SJSA1 (cell line): ENCODE measurements at places on chromosomes 2 and 18. TPM values are rescaled to one million over a fixed set of nuclear protein-coding genes. Genes with fewer than 3 reads are reported as not detected.

SERPINB7 gene
- 5.8 and 8.5 TPM in 2 replicates for total RNA-seq

PIEZO2 gene
- total RNA-seq: 4.2 and 5.5 TPM in 2 replicates

GRCh38 chr2:7730449-7730848 lies 813.2 kb downstream of the RNF144A start:
- DNase-seq: peak; percentile 11

SAG gene
- total RNA-seq: not detected in 2 replicates

DNA sequence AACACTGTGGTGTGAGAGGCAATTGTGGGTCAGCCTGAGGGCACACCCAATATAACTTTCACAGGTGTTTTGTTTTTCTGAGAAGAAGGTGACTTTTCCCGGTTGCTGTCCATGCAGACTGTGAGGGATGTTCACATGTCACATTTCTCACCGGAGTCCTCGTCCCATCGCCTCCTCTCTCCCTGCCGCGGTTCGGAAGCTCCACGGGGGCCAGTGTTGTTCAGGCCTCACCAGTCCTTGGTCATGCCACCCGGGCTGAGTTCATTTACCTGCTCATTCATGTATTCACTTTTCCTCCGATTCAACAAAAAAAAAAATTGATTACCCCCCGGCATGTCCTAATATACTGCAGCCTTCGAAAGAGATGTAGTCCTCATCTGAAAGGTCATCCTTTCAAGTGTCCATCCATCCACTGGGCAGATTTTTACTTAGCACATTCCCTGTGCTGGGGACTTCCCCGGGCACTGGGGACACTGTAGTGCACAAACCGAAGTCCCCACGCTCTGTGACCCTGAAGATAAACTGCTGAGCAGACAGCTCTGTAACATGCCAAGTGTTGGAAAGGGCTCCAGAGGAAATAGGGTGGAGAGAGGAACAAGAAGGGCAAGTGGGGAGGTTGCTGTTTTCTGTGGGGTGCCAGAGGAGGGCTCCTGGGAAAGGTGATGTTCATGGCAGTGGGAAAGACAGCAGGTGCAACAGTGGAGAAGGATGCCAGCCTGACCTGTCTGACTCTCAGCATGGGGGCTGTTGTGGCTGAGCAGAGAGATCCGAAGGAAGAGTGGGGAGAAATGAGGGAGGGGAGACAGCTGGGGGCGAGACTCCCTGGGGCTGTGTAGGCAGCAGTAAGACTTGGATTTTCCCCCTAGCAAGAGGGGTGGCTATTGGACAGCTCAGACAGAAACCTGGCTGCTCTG lies 22.4 kb downstream of the LRRFIP1 start:
- DNase-seq: no peak
